ENCODE measurements at places on chromosomes 2 and 18.
A peak's percentile ranks its signal among the peaks of the same experiment; 100 is the strongest.

- peak; percentile 19 for DNase-seq
Observed at GRCh38 chr2:105950521-105951383, 206.0 kb downstream of the NCK2 start.

DNA sequence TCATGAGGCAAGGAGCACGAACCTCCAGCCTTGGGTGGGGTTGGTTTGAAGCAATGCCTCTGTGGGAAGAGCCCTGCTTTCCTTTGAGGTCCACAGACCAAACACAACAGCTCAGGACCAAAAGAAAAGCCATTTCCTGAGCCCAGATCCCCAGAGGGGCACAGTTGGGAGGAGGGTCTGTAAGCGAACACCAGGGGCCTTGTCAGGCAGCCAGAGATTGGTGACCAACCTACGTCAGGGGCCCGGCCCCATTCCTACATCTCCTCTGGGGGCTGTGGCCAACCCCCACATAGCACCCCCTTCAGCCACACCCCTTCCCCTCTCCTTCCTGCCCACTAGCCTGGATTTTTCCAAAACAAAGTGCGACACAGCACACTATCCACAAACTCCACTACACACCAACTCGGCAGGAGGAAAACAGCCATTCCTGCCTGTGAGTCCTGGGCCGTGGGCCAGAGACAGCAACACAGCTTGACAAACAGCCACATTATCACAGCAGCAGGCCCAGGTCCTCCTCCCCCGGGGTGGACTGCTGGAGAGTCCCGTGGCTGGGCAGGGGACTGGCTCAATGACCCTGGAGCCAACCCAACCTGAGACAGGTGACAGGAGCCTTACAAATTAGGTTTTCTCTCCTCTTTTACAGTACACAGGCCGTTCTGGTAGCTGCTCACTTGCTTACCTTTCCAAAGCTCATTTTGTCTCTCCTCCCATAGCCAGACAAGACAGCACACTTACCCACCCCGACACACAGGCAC is 98.8 kb downstream of the TNS1 start:
- no peak for DNase-seq

DNA sequence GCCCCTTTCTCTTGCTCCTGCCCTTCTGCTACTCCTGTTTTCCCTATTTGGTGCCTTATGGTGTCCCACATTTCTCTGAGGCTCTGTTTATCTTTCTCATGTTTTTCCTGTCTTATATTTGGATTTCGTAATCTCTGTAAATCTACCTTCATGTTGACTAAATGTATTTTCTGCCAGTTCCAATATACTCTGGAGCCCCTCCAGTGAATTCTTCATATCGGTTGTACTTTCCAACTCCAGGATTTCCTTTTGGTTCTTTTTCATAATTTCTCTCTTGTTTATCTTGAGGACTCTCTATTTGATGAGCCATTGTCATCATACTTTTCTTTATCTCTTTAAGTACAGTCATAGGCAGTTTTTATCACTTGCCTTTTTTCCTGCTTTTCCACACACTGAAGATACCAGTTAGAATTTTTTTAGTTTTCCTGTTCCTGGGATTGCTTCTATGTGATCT is 19.1 kb downstream of the SCLY start:
- DNase-seq = no peak

DNA sequence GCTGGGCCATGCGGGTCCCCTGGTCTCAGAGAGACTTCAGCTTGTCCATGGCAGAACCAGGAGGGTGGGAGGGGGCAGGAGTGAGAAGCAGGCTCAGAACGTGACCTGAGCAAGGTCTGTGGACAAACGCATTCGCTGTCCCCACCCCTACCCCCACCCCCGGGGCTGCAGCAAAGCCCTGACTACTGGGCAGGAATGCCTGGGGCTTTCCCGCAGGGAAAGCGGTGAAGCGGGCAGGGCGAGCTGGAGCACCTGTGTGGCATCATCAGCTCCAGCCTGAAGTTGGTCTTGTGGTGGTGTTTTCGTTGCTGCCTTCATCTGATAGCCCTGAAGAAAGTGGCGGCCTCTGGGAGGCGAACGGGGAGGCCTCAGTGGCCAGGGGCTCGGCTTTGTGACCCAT is 26.1 kb upstream of the ALKAL2 start:
- no peak for DNase-seq

DNA sequence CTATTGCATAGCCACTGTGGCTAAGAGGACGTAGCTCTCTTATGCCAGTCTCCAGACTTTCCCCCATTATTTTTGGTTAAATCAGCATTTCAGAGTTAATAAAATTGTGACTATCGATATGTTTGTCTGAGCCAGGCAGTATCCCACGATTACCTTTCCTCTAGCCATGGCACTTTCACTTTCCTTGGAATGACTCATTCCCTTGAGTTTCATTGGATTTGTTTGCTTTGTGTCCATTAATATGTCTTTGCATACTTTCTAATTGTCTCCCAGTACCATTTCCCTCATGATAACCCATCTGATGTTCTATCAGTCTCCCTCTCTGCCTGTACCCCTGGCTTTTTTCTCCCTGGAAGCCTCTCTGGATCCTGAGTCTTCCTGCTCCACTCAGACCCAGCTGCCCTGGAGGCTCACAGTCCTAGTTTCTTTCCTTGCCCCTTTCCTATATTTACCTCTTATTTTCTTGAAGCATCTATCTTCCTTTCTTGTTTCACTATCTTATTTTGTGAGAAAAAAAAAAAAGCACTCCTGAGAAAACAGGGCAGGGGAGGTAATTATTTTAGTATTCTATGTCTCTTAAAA is 126.1 kb downstream of the MTX2 start:
- peak; percentile 53 for DNase-seq

DNA sequence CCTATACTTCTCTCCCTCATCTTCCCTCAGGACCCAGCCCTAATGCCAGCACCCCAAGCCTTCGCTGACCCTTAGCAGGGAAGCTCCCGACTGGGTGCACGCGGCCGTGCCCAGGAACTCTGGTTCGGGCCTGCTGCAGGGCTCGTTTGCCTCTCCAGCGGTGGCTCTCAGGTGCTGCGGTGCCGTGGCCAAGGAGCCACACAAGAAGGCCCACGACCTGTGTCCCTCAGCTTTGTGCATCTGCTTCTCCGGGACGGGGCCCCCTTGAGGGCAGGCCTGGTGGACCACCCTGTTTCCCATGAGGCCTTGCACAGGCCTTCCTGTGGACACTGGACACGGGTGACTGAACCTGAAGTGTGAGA is 17.7 kb downstream of the BOK start:
- no peak for DNase-seq

DNA sequence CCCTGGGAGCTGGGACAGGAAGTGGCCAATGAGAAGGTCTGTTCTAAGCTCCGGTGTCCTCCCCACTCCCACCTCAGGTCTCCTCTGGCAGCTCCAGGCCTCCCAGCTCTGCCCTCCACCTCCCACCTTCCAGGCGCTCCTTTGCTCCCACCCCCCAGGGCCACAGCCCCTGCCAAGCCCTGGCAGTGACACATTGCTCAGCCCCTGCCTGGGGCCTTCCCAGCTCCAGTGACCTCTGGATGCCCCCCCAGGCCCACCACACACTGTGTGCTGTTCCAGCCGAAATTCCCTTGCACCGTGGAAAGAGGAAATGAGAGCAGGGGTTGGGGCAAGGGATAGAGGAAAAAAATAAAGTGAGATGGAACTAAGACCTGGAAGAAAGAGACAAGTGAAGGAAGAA is 289.6 kb downstream of the CYP26B1 start:
- no peak for DNase-seq

GRCh38 chr18:7980656-7981055 is 413.5 kb downstream of the PTPRM start:
- DNase-seq = no peak

DNA sequence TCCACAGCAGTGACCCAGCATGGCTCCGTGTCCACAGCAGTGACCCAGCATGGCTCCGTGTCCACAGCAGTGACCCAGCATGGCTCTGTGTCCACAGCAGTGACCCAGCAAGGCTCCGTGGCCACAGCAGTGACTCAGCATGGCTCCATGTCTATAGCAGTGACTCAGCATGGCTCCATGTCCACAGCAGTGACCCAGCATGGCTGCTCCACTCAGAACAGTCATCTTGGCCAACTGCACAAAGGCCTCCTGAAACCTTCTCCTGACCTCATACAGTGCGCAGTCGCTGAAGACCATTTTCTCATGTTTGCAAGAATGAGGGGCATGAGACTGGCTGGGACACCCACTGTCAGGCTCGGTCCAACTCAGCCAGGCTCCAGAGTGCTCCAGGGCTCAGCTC is 333.4 kb upstream of the RAB6C start:
- DNase-seq = no peak

DNA sequence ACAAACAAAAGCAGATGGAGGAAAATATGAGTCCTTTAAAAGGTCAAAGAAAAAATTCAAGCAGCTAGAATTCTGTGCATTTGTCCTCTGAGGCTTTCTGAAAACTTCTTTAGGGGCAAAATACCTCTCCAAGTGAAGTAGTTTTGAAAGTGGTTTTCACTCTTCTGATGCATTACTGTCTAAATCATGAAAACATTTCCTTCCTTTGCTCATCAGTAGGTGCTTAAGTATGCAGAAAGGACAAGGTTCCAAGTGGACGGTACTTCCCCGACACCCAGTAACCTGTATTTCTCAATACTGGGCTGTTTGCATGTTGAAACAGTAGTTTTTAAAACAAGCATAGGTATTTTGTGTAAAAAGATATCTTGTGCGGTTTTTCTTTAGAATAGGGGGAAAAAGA is 189.1 kb upstream of the ERBB4 start:
- no peak for DNase-seq

GRCh38 chr2:148553332-148553887 is 91.1 kb upstream of the EPC2 start:
- DNase-seq = no peak

GRCh38 chr2:16773080-16773713 is 107.6 kb upstream of the CYRIA start:
- peak; percentile 40 for DNase-seq

DNA sequence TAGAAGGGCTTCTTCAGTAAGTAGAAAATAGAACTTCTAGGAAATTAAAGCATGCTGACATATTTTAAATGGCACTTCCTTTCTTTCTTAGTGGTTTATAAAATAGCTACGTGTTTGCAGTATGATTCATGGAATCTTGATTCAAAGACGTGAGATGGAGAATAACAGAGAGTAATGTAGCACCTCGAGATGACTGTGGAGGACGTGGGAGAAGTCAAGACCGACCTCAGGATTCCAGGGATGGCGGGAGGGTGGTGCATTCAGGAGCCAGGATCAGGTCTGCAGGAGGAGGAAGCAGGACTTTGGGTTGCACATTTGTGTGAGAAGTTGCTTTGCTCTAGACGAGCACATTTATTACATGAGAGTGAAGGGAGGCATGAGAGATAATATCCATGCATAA is 56.0 kb downstream of the DCDC2C start:
- no peak for DNase-seq

DNA sequence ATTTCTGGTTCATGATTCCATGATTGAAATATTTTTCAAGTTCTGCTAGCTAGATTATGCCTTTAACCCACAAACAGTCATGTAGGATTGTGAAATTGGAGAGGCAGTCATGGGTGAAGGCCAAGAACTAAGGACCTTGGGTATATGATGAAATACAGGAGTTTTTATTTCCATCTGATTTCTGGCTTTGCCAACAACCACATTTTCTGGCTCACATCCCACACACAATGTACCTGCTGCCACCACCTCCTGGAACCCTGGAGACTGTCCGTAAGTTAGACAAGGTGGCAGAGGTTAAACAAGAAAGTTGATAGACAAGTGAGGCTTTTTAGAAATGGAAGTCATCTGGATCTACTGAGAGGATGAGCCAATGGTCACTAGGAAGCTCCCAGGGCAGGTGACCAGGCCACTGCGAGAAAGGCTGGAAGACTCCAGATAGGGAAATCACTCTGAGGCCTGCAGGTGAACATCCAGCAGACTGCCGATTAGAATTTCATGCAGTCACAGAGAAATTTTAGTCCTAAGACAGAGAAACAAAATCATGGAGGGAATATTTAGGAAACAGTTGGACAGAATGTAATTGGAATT is 402.0 kb downstream of the ALK start:
- no peak for DNase-seq

DNA sequence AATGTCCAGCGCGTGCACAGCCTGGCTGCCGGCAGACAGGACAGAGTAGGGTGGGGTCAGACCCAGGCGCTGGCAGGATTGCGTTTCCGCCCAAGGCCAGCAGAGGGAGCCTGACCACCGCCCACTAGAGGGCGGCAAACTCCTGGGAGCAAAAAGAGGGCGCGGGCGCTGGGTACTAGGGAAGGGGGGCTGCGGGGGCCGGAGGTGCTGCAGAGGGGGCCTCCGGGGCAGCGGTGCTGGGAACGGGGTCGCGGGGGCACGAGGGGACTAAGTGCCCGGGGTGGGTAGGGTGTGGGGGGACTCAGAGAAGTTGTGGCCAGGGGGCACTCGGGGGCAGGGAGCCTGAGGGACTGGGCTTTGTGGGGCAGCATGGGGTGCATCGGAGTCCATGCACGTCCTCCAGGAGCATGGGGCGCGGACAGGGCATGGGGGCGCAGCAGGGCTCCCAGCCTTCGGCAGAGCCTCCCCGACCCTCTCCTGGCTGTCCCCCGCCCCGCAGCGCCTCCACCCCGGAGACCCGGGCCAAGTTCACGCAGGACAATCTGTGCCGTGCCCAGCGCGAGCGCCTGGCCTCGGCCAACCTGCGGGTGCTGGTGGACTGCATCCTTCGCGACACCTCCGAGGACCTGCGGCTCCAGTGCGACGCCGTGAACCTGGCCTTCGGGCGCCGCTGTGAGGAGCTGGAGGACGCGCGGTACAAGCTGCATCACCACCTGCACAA is 3.2 kb downstream of the TEKT4 start:
- DNase-seq = peak; percentile 29

DNA sequence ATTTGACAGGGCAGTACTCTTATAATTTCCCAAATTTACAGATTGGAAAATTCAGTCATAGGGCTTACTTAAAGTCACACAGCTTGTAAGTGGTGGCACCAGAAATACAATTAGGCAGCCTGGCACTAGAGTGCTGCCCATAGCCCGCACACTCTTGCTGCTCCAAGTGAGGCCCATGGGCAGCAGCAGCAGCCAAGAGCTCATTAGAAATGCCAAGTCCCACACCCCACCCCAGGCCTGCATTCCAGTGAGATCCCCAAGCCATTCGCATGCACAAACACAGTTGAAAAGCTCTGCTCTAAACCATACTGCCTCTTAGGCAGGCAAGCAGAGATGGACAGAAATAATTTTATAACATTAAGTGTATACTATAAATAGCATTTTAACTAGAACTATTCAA is 379.3 kb upstream of the PKDCC start:
- DNase-seq = no peak
